Fibroblast of skin of right biceps (primary cell): ENCODE measurements at places on chromosomes 3 and 15.

- DNase-seq: no peak
Observed at GRCh38 chr3:51964521-51964920, 2.7 kb downstream of the PCBP4 start.

DNA sequence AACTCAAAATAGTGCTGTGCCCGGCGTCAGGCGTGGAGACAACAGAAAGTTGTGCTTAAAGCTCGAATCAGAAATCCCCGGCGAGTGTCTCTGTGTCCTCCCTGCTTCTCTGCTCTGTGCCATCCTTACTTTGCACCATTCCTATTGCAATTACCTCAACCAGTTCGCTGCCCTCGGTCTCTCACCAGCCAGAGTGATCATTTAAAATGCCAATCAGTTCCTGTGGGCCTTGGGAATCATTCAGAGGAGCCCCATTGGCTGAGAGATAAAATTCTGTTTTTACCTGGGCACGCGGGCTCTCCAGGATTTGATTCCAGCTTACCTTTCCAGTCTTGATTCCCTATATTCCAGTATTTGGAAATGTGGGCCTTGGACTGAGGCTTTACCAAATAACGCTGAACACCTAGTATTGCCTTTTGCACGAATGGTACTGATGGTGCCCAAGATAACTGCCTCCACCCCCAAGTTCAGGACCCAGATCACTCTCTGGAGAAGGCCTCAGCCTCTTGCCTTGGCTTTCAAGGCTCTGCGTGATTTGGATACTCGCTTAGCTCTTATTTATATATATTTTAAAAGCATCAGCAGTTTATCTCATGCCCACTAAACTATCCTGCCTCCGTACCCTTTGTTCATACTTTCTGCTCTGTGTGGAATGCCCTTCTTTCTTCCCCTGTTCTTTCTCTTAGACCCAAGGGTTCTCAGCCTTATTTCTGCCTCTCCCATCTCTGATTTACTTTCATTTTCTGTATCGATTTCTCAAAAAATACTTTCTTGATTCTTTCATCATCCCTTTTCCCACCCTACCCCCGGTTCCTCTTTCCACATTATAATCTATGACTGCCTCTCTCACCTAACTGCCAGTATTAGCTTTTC lies 863 bp downstream of the PSMA4 start:
- DNase-seq: peak; percentile 8

- no peak for DNase-seq
Observed at GRCh38 chr3:147417551-147418295, 8.6 kb downstream of the ZIC1 start.

DNA sequence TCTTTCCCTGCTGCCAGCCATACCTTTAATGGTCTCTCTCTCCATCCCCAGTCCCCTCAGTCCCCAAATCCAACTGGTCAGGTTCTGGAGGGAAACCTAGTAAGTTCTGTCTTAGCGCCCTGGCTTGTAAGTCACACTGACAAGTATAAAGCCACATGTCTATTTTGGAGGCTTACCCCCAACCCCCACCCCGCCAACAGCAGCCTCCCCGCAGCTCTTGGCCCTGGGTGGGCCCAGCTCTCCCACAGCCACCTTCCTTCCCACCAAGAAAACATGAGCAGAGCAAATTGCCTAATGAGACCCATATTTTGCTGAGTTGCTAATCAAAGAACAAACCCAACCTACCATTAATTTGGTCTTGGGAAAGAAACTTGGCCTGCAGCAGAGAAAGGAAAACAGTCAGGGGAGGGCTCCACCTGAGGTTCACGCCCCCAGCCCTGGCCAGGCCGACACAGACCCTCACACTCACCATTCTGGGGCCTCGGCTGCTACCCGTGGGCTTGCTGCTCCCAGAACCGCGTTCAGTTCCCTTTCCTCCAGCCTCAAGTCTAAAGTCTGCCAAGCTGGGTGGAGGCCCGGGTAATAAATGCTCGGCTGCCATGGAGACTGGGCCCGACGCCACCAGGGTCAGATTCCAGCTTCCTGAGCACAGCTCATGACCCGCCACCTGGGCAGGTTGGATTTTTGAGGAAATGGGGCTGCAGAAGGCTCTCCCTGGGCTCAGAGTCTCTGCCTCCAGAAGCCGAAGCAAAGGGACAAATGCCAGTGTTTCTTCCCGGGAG lies at the start of gene CALML4:
Gene CALML4, minus strand, starts transcription at position 557 of the 782 bp plus-strand sequence. Its CDS starts 85 bp downstream, at position 472.
- DNase-seq: peak; percentile 34

- DNase-seq: peak; percentile 87
Observed at GRCh38 chr3:55524565-55525244, 37.6 kb upstream of the WNT5A start.

- DNase-seq: no peak
Observed at GRCh38 chr3:73474619-73475018, 150.1 kb downstream of the PDZRN3 start.

DNA sequence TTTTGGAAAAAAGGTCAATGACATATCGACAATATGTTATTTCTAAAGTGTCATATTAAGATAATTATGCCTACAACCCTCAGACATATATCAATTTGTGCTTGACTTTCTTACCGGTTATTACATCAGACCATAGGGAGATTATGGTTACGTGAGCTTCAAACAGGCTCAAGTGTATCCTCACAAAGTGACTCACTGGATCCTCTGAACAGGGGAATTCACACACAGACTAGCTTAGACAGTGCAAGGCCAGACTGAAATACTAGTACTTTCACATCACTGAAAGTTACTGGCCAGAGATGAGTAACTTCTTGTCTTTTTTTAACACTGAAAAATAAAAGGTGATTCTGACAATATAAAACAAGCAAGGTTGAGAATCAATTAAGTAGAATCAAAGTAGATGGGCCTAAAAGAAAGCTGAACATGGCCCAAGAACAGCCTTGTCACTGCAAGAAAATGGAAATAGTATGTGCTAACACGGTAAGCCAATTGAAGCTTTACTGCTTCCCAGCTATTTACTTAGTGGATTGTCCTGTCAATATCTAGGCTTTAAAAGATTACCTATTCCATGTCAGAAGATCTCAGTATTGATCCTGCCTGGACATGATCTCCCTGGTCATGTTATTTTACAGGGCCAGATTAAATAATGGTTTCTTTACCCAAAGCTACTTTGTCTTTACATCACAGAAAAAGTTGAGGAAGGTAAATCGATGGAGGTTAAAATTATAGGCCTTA lies 848.6 kb downstream of the ROBO1 start:
- DNase-seq: peak; percentile 93

DNA sequence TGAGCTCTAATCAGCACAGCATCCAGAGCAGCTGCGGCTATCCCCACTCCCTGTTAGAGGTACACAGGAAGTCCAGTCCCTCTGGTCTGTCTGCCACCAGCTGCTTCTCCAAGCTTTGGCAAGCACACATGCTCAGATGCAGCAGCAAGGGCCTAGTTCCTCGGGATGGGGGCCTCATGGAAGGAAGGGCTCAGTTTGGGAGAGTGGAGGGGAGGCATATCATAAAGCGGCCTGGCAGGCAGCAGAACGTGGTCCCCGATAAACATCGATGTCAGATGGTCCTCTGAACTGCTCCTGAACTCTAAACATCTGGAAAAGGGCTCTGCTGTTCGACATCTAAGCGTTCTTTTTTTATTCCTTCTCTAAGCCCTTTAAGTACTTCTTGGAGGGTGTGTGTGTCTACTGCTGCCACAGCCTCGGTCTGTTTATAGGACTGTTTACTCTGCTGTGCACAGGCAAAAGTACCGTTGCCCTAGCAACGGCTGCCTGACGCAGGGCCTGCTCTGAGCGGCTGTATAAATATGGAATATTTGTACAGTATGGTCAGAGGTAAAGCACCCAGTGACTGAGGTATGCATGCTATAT lies 74.6 kb downstream of the PRICKLE2 start:
- peak; percentile 94 for DNase-seq

DNA sequence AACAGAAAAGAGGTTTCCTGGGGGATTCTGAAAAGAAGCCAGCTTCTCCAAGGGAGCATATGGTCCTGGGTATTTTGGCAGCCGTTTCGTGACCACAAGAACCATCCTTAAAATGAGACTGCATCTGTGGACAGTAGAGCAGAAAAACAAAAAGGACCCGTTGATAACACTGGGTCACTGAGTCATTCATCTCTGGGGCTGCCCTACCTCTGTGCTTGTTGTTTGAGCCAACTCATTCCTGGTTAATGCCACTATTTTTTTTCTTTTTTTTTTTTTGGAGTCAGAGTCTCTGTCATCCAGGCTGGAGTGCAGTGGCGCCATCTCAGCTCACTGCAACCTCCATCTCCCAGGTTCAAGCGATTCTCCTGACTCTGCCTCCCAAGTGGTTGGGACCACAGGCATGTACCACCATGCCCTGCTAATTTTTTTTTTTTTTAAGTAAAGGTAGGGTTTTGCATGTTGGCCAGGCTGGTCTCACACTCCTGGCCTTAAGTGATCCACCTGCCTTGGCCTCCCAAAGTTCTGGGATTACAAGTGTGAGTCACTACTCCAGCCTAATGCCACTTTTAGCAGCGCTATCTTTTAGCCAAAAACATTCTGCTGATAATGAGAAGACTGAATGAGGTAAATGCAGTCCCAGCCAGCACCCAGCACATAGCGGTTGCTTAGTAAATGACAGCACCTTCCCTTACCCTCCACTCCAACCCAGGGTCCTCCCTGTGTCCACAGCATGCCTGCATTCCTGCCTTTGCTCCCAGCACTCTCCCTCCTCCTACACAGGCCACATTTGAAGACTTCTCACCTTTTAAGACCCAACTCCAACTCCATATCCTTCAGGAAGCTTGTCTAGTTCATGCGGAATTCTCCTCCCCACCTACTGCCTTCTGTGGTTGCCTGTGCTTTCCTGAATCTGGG lies 9.1 kb upstream of the ISL2 start:
- DNase-seq: peak; percentile 58

DNA sequence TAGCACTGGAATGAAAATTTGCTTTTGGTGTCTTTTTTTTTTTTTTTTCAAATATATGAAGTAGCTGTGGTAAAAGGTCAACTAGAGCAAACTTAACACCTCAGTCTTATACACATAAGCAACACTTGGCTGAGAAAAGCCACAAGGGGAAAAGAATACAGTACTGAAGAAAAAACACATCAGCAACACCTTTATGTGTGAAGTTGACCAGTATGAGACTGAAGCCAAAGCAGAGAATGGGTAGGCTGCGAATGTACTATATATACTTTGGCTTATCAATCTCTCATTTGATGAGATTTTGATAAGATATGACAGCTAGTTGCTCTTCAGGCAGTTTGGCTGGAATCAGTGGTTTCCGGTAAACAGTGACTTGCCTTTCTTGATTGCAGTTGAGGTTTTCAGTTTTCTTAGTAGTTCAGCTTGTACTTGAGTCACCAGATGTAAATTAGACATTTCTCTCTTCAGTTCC lies 22.0 kb upstream of the ZCWPW2 start:
- peak; percentile 17 for DNase-seq

DNA sequence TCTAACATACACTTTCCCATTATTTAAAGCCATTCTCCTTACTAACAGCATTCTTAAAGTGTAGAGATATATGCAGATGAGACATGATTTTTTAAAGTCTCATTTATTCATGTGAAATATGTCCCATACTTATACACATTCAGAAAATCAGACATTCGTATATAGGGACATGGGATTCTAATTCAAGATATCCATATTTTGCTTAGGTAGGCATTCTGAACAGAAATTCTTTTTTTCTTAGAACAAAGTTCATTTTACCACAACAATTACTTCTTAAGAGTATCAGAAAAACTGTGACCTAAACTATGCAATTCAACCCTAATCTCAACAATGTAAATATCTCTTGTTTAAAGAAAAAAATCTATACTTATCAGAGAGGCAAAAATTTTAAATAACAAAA lies 16.2 kb downstream of the DCUN1D1 start:
- DNase-seq: no peak

DNA sequence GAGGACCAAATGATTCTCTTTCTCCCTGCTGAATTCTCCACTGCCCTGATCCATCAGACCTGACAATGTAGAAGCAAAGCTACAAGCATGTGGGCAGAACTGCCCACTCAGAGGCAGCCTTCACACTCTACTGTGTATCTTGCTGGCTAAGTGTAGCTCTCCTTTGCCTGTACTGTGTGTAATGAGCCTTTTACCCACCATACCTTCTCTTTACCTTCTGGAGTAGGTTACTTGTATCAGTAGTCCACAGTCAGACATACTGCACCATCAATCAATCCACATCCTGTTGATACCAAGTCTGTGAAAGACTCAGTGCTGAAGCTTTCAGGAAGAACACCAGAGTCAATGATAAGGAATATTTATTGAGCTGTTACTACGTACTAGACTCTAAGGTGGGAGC lies 440.7 kb upstream of the ARHGEF26 start:
- DNase-seq: no peak

GRCh38 chr3:188775412-188775811 lies 396.4 kb upstream of the TPRG1 start:
- DNase-seq: no peak

DNA sequence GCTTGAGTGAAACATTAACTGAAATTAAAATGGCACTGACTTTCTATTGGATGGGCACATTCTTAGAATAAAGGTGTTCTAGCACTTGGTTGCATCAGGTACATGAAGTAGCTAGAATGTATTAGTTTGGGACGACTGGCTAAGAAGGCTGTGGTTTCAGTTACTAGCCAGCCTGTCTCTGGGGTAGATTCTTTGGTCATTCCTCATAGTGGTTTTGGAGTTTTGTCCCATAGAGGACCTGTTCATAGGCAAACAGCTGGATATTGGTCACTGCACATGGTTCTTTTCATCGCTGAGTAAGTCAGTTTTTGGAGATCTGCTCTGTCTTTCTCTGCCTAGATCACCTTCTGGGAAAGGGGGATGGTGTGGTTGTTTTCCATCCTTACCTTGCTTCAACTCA lies 55.3 kb downstream of the ADAMTSL3 start:
- DNase-seq: peak; percentile 70

GRCh38 chr15:61130950-61131942 lies 97.9 kb downstream of the RORA start:
- no peak for DNase-seq

DNA sequence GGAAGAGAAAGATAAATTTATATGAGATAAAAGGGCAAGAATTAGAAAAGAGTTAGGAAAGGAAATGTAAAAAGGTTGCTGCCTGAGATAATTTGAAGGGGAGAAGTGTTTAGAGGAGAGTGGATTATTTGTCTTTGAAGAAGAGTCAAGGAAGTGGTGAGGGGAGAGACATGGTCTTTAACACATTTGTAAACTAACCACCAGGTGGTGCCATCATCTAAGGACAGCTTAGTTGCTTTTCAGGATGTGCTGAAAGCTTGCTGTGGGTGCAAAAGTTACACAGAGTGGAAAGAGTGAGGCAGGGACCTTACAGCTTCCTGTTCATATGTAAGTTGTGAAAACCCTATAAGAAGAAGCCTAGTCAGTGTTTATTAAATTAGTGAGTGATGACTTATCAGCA lies 114.1 kb upstream of the DNAJC19 start:
- DNase-seq: no peak
